Inflammatory macrophage (primary cell): ENCODE measurements at places on chromosomes 1 and 21.

DNA sequence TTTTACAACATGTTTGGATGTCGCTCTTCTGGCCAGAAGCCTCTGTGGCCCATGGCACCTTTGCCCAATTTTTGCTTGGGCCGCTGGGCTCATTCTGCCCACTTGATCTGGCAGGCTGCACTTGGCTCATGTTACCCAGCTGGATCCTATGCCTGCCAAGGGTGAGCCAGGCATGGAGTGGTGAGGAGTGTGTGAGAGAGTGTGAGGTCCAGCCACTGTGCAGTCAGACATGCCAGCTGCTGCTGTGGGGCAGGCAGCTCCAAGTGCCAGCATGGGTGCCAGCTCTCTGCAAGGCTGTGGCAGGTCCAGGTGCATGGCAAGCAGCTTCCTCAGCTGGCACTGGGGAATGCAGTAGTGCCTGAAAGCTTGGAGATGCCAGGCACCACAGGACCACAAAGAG lies 71.0 kb downstream of the EBNA1BP2 start:
- no peak for DNase-seq

DNA sequence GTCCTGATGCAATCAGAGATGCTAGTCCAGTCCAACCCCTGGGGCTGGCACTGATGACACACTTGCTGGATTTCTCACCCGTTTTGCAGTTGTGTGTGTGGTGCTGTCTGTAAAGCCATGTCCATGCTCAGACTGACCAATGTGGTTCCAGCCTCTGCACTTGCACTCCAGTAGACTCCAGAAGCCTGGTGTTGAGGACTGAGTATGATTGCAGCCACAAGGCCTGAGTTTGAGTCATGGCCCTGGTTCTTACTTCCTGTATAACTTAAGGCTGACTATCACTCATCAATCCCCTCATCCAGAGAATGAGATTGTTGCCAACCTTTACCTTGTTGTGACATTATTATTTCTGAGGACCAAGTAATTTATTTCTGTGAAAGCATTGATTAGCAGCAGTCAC lies 34.8 kb upstream of the IKBKE start:
- peak; percentile 81 for DNase-seq

GRCh38 chr1:202304375-202304774 lies 37.4 kb downstream of the UBE2T start:
- no peak for DNase-seq

DNA sequence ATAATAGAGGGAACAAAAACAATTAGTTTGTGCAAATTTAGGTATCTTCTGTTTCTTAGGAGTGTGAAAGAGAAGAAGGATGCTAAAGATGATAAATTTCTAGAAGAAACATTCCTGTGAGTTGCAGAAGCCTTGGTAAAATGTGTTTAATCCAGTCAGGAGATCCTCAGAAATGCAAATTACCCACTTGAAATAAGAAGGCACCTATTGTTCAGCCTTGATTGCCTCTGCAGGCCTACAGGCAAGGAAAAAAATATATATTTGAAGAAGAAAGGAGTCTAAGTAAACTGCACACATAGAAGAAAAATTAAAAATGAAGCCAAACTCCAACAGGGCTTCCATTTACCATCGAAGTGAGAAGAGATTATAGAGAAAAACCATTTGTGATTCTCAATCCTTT lies 51.0 kb upstream of the LHX8 start:
- no peak for DNase-seq

- peak; percentile 93 for DNase-seq
Observed at GRCh38 chr1:45542591-45542990, 8.0 kb upstream of the AKR1A1 start.

DNA sequence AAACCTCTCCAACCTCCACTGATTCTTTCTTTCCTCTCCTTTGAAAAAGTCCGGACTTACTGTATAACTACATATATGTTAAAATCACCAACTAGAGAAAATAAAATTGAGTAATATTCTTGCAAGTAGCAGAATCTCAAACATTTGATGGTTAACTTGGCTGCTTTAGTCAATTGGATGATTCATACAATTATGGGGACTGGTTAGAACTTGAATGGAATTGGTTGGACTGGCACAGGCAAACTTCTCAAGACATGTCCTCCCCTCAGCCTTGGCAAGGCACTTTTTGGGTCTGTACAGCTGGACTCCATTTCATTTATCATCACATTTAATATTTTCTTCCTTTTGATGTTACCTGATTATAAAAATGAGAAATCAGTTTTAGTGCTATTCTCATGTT lies 6.5 kb downstream of the WLS start:
- no peak for DNase-seq

- no peak for DNase-seq
Observed at GRCh38 chr1:174946031-174946430, 53.7 kb upstream of the CACYBP start.

DNA sequence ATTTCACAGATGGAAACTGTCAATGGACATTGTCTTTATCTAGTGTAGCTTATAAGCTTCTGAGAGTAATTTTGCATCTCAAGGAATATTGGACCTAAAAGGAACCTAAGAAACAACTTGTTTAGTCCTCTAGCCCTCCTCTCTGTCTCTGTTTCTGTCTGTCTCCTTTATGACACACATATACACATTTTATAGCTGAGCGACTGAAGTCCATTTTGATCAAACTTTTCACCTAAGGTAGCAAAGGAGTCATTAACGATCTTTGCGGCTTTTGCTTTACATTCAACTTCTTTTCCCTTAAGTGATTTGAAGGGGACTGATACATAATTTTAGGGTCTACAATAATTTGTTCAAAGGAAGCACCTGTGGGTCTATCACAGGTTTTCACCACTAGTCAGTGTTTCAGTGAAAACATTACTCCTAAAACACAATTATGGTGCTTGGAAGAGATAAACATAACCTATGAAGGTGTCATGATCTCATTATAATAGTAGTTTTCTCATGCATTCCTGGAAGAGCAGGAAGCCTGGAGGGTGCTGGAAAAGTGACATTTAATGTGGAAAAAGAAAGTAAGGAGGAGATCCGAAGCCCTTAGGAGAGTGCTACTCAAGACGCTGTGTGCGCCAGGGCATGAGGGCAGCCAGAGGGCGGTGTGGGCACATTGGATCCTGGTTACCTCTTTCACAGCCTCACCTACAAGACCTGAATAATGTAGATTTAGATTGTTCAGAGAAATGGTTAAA lies 248.6 kb downstream of the DNM3 start:
- no peak for DNase-seq

DNA sequence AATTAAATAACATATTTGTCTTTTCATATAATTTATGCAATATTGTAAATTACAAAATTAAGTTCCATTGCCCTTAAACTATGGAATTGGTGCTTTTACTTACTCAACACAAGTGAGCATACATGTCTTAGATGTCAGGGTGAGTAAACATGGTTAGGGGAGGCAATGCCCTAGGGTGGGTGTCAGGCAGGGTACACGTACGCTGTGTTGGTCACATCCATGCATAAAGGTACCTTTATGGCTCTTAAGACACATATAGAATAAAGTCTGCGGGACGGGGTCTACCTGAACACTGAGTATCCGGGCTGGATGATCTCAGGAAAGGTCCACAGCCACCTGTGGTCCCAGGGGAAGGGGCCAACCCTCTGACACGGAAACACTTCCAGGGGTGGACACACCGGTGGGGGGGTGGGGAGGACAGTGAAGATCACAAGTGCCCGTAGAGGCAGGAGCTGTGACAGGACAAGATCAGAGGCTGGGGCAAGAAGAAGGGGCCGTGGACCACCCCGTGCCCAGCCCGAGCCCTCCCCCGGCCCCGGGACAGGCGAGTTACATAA lies 720 bp downstream of the LIN9 start:
- no peak for DNase-seq

DNA sequence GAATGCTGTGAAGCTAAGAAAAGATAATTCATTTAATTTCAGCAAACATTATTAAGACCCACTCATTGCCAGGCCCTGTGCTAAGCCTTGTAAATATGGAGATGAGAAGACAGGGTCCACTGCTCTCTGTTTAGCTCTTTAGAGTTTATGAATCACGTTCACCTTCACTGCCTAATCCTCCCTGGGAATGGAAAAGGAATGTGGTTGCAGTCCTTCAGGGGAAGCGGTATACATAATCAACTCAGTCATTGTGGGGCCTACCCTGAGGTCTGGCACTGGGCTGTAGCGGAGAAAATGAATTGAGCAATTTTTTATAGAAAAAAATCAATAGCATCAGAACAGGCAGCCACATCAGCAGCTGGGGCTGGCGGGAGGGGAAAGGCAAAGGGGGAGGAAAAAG lies 412.1 kb upstream of the NFIA start:
- DNase-seq: no peak

DNA sequence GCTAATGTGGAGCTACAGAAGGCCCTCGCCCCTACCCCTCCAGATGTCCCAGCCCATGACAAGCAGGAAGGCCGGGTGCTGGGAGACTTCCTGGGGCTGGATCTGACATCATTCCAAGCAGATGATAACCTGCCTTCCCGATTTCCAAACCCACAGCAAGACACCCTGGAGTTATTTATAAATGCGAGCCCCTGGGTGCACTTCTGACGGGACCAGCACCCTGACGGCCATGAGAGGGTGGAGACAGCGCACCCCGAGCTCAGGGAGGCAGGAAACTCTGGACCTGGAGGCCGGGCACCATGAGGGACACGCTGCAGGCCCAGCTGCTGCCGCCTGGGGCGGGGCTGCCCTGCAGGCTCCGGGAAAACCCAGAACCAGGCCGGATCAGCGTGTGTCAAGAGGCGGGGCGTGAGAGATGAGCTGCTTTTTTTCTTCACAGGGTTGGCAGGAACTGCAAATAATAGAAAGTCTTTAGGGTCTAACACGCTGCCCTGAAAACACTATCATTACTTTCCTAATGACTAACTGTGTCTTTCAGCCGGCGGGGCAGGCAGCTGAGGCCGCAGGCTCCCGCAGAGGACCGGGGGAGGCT lies 2.5 kb upstream of the PCBP3 start:
- no peak for DNase-seq

- DNase-seq: no peak
Observed at GRCh38 chr1:182890927-182891610, 51.9 kb downstream of the DHX9 start.

DNA sequence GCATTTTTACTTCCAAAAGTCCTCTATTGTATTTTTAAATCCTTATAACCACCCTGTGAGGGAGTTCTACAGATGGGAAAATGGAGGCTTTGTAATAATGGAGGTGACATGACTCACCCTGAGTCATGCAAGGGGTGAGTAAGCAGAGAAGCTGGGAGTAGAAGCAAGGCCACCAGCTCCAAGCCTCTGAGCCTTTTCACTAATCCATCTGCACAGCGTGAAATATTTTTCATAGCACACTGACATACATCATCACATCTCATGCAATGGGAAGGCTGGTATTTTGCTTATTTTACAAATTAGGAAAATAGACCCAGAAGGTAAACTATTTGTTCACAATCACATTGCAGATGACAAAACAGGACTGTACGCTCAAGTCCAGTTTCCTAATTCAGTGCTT lies 96.9 kb downstream of the KCNH1 start:
- DNase-seq: no peak
